Vagina (tissue), 2 donors: ENCODE measurements at places on chromosomes 1 and 21. TPM values are rescaled to one million over a fixed set of nuclear protein-coding genes. Genes with fewer than 3 reads are reported as not detected.

GRCh38 chr1:53107570-53108322, 34.7 kb downstream of the SLC1A7 start:
- DNase-seq: no peak

The RGS21 gene
- not detected for total RNA-seq

DNA sequence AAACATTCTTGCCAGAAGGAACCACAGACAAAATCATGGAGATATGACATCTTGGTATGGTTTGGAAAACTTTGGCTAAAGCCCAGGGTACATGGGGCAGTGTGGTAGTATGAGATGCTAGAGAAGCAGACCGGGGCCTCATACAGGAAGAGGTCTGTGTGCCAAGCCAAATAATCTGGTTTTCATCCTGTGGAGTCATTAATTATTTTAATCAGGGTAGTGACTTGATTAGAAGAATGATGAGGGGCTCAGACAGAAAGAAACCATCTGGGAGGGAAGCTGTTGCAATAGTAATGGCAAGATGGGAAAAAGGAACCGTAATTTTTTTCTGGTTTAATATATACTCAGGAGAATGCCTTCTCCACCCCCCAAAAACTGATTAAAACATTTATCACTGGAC, 318.0 kb downstream of the BRINP2 start:
- DNase-seq: no peak

- no peak for DNase-seq
Measured at GRCh38 chr1:169833179-169833901, 38.6 kb upstream of the METTL18 start.

- DNase-seq: no peak
Measured at GRCh38 chr21:45562402-45562801, 20.2 kb upstream of the SLC19A1 start.

GRCh38 chr21:41451753-41452676, 26.0 kb downstream of the MX1 start:
- no peak for DNase-seq
